ENCODE measurements at places on chromosomes 2 and 18. TPM values are rescaled to one million over a fixed set of nuclear protein-coding genes. Genes with fewer than 3 reads are reported as not detected.

DNA sequence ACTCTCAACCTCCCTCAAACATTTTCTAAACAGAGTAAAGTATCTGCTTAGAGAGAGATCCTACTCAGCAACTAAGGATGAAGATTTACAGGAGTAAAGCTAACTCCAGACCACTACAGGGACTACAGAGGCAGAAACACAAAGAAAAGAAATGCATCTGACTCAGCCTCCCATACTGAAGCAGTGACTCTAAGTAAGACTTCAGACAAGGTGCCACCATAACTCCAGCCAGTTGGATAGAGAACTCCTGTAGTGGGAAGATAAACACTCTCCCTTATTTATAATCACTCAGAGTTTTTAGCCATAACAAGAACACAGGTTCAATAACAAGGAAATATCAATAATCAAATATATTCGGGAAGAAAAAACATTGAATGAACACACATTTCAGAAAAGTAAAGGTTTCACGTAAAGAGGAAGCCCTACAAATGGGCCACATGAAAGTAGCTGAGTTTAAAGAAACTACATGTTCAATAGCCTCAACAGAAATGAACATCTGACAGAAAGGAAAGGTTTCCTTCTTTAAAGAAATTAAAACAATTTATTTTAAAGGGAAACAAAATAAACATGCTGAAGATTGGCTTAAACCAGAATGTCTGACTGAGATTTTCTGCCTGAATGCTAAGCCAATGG, 519.9 kb downstream of the KCNJ3 start:
- H3K27me3 ChIP-seq: no peaks in the 10 kb centered on the region
- no peaks in the 10 kb centered on the region for H3K36me3 ChIP-seq
- H3K27ac ChIP-seq: no peak overlapping the region
- H3K4me3 ChIP-seq: no peak overlapping the region

DNA sequence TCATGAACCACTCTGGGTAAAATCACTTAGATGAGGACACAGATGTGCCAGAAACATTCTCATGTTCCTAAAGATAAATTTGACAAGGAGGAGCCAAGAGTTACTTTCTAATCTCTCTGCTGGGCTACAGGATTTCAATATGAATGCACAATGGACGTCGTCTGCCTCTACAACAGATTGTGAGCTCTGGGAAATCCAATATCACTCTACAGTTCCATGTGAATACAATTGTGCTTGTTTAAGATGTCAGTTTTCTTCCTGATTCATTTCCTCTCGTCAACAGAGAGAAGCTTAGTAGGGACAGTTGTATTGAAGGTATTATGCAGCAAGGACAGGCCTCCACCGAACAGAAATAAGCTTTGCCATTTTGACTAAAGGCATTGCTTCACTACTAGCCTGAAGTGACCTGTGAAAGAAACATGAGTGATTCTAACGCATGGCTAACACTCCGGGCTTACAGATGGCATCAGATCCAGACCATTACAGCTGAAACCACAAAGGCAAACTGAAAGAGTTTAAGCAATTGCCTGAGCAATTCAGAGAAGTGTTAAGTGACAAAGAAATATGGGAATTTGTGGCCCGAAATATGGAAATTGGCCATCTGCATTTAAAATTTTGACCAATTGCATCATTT, 1591.5 kb downstream of the LRP1B start:
- H3K4me3 ChIP-seq: no peak overlapping the region
- no peak overlapping the region for H3K27ac ChIP-seq
- DNase-seq: no peak
- no peaks in the 10 kb centered on the region for H3K4me1 ChIP-seq
- no peaks in the 10 kb centered on the region for H3K27me3 ChIP-seq
- H3K36me3 ChIP-seq: no peaks in the 10 kb centered on the region

Gene KLHL29
- total RNA-seq: 30.8 TPM

Gene NEU4
- total RNA-seq: 6.8 TPM

DNA sequence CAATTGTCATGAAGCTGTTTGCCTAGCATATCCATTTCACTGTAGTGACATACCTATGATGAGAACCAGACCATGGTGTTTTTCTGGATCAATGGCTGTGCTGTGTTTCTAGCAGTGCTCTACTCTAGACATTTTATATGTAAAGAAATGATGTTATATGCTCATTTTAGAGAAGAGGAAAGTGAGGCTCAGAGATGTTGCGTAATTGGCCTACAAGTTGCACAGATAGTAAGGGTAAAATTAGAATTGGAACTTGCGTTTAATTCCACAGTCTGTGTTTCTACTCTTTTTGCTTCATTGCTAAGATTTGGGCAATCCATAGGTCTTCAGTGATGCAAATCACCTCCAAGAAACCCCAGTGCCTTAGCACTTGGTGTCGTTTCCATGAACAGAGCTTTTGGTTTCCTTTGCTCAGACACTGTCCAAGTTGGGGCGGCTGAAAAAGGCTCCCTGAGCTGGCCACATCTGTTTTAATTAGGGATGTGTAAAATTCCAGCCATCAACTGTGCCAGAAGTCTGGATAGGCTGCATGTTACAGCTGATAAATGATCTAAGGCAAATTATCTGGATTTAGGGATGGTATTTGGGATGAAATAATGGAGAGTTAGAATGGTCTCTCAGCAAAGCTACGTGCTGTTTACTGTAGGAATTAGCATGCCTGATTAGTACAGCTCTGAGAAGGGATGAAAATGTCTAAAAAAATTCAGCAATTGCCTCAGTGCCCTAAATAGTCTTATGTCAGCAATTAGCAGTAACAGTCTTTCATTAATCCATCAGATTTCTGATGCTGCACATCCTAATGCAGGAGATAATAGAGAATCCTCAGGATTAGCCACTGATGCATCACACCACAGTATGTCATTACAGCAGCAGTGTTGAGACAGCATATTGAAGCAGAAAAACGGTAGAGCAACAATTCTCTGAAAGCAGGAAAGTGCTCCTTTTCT, 65.3 kb downstream of the PTPRM start:
- H3K4me3 ChIP-seq: no peak overlapping the region
- H3K27me3 ChIP-seq: no peaks in the 10 kb centered on the region
- no peaks in the 10 kb centered on the region for H3K4me1 ChIP-seq
- H3K36me3 ChIP-seq: no peaks in the 10 kb centered on the region

DNA sequence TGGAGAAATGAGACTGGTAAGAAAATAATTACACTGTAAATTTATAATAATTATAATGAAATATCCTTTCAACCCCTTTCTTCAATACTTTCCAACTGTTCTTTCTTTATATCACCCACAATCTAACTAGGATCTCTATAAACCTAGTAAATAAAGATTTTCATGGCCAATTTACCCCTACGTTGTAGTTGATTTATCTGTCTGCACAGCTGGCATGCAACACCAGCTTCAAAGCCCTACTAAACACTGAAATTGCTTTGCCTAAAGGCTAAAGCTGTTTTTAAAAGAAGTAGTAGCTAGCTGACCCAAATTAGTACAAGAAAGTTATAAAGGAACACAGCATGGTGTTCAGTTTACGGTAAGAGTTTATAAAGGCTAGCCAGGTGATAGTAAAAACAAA, 140.1 kb downstream of the NOL4 start:
- H3K36me3 ChIP-seq: no peaks in the 10 kb centered on the region
- no peak overlapping the region for H3K27ac ChIP-seq
- no peaks in the 10 kb centered on the region for H3K4me1 ChIP-seq
- no peak for DNase-seq

- no peaks in the 10 kb centered on the region for H3K36me3 ChIP-seq
- H3K27me3 ChIP-seq: no peaks in the 10 kb centered on the region
- H3K27ac ChIP-seq: no peak overlapping the region
Observed at GRCh38 chr2:101300836-101301235, 7.7 kb downstream of the RNF149 start.

Data from SJCRH30 (cell line).